ENCODE measurements at places on chromosomes 5 and 9.

GRCh38 chr5:150134198-150134588, 21.5 kb downstream of the PDGFRB start:
- no peak for DNase-seq

- no peak for DNase-seq
Observed at GRCh38 chr5:139806726-139807646, 11.4 kb downstream of the PSD2 start.

DNA sequence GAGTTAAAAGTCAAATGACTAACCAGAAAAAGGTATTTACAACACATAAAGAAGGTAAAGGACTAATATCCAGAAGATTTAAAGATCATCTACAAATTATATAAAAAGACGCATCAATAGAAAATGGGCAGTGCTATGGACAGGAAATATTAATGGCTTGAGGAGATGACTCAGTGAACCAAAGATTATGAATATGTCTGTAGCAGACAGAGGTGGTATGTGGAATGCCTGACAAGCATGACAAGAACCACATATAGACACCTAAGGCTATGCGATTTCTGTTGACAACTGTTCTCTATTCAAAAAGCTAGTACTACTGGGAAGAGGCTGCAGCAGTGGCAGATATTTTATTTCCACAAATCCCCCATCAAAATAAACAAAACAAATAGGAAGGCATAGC, 177.0 kb upstream of the SH3GL2 start:
- no peak for DNase-seq

GRCh38 chr5:117561531-117561930, 986.9 kb upstream of the SEMA6A start:
- no peak for DNase-seq

DNA sequence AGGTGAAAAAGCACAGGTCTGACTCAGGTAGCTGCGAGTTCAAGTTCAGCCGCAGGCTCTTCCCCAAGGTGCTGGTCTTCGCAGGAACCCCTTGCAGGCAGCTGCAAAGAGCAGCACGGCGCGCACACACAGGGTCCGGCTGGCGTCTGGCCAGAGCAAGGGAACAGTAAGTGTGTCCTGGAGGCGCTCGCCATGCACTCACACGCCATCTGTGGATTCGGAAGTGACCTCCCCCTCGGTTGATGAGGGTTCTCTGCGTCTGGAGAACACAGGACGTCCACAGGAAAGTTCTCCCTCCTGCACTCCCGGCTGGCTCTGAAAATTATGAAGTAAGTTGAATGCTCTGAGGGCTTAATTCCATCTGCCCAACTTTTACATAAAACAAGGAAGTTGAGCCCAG, 14.0 kb upstream of the EGFL7 start:
- DNase-seq = peak; percentile 41

All from RPMI7951 (cell line).